ENCODE measurements at places on chromosomes 13 and 19.

GRCh38 chr13:41919741-41920487 is 41.0 kb downstream of the VWA8 start:
- no peak for DNase-seq

DNA sequence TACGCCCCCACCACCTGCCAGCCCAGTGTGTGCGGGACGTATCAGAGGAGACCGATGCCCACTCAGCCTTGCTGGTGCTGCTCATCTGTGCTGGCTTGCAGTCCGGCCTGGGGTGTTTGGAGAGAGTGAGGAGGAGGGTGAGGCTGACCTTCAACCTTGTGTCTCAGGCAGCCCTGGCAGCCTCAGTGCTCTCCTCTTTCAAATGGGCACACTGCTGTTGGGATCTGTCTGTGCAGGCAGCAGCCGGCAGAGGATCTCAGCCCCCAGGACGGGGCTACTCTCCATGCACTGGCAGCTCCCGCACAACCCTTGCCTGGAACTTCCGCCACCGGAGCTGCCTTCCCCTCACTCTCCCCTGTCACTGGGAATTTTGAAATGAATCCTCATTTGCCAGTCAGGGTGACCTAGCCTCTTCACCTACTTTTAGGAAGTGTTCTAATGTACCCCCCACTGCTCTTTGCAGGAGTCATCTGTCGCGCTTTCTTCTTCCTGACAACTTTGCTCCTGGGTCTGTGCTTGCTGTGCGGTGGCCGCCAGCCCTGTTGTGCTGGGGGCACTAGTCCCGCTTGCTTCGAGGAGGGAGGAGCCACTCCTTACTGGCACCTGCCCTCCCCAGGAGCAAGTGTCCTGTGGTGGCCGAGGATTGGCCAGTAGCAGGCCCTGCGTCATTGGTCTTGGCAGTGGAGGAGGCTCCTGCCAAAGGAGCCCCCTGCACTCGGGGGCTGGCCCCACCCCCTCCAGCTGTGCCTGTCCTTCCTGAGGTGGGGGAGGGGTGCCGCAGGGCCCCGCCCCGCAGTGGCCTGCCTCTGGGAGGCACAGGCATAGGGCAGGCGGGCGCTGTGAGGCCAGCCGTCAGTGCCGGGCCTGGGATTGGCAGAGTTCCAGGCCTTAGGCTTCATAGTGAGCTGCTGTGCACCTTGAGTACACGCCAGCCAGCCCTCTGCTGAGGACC is 53.4 kb downstream of the TSSK6 start:
- peak; percentile 42 for DNase-seq

DNA sequence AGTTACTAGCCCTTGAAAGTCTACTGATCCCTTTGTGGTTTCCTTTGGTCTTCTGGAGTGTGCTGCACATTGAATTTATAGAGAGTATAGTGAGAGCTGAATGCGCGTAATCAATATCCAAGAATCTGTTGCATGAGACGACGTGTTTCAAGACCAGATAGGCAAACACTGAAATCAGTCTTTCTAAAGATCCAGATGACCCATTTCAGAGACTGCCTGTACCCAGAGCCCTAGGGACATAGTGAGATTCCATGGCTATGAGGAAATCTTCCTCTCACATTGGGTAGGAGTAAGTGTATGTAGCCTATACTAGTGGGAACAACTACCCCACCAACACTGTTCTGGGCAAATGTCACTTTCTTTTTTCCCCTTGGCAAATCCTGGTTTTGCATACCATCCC is 48.6 kb downstream of the ARHGAP35 start:
- DNase-seq, result no peak

GRCh38 chr19:29514525-29515232 is 11.1 kb upstream of the VSTM2B start:
- DNase-seq, result no peak

DNA sequence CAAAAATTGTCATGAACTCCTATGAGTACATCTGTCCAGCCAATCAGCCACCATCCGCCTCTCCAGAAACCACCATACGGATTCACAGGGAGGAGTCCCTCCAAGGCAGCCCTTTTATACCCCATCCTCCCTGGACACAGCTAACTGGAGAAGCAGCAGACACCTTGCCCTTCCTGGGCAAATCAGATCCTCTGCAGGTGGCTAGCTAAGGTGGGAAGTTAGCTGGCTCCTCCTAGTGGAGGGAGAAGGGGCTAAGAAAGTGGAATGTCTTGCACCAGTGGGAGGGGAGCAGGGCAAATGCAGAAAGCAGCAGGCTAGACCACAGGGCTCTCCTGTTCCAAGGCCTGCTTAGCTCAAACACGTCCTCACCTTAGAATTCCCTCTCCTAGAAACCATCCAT is 46.2 kb upstream of the UQCRFS1 start:
- DNase-seq, result no peak

GRCh38 chr19:43786665-43787064 is 5.9 kb upstream of the KCNN4 start:
- DNase-seq, result no peak

DNA sequence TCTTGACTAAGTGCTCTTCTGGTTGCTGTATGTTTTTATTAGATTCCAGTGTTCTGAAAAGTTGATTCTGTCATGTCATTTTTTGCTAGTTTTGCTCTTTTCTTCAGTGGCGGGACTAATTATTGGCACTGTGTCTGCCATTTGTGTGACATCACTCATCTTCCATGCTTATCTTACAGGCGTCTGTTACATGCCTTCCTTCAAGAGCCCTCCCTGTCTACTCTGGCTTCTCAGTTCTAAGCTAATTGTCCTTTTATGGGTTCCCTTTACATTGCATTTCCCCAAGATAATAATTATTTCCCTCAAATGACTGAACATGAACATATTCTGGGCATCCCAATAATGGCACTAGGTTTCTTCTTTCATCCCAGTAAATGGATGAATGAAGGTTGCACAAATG is 459.1 kb downstream of the DCT start:
- no peak for DNase-seq

- no peak for DNase-seq
These were observed 176.8 kb downstream of the ZNF737 start for GRCh38 chr19:20388706-20389225.
